ENCODE measurements at places on chromosomes 13 and 19. TPM values are rescaled to one million over a fixed set of nuclear protein-coding genes. Genes with fewer than 3 reads are reported as not detected.

The PRR36 gene
- total RNA-seq = not detected

The CYP4F8 gene
- not detected for total RNA-seq

The OR10H2 gene
- not detected for total RNA-seq

The ZNF439 gene
- 5.3 TPM for total RNA-seq

The RAB20 gene
- total RNA-seq = 11.4 TPM

The LILRB5 gene
- total RNA-seq = 11.5 TPM

DNA sequence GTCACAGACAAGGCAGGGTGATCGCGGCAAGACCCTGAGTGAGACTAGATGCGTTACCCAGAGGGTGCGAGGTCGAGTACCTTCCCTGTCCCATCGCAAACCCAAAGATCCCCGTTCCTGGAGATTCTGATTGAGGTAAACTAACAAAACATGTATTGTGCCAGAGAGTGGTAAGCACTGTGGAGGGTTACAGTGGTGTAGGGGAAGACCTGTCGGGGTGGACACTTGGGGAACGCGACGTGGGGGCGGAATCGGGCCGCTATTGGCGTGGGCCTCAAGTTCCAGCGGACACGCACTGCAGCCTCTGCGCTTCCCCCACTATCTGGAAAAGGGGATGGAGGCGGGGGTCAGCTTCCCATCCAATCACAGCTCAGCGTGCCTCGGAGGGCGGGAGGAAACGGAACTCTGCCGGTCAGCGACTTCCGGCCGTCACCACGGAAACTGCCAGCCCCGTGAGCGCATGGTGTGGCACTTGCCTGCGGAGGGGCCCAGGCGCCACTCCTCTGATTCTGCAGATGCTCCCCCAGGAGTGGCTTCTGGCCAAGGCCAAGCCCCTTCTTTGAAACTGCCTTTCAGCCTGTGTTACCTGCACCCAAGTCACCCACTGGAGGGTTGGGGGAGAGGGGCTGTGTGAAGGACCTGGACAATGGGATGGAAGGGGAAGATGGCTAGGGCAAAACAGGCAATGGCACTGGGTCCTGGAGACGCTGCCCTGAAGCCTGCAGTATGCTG is 1.0 kb upstream of the UBE2M start:
- peak; percentile 97 for DNase-seq

DNA sequence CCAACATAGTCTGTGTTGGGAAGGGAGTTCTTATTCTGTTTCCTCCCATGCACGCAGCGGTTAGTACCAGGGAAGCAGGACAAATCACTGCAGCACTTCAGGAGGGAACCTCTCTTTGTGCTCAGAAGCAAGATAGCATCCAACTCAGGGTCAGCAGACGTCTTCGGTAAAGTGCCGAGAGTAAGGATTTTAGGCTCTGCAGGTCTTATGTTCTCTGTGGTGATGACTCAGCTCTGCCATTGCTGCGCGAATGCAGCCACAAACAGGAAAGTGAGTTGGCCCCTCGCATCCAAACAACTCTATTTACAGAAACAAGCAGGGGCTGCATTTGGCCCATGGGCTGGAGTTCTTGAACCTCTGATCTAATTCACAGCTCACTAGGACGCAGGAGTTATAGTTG is 122.1 kb upstream of the SPATA13 start:
- no peak for DNase-seq

GRCh38 chr13:46587807-46588418 is 34.9 kb downstream of the LRCH1 start:
- DNase-seq = no peak

DNA sequence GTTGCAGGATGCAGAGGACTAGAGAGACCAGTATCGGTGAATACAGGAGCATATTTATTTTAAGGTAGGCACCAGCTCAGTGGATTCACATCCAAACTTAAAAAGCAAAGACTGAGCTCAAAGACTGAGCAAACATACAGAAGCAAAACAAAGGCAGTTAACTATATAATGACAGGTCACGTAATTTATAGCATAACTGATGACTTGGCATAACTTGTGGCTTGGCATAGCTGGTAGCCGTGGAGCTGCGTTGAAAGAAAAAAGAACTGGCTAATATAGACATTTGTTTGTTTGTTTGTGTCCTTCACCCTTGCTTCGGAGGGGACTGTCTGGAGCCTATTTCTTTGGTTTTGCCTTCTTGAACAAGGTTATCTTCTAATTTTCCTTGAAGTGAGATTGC is 33.7 kb downstream of the ZNF493 start:
- DNase-seq = no peak

GRCh38 chr13:111939666-111940278 is 127.2 kb upstream of the SOX1 start:
- DNase-seq = no peak

DNA sequence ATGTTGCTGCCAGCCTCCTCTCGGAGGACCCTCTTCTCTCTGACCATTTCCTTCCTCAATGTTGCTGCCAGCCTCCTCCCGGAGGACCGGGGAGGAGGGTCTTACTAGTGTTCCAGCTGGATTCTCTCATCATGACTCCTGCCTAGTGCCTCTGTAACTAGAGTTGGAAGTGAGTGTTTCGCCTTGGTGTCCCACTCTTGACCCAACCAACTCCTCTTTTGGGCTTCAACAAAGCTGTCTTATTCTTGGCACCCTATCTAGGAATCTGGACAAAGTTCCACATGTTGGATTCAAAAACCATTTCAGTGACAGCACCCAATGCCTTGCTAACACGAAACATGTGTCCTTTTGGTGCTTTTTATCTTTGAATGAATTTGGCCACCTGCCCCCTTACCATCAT is 165.4 kb downstream of the GPC5 start:
- no peak for DNase-seq

GRCh38 chr13:76160961-76161925 is 525.1 kb downstream of the LMO7 start:
- DNase-seq = no peak

GRCh38 chr19:2926341-2927031 is 18.3 kb downstream of the ZNF77 start:
- DNase-seq = no peak

DNA sequence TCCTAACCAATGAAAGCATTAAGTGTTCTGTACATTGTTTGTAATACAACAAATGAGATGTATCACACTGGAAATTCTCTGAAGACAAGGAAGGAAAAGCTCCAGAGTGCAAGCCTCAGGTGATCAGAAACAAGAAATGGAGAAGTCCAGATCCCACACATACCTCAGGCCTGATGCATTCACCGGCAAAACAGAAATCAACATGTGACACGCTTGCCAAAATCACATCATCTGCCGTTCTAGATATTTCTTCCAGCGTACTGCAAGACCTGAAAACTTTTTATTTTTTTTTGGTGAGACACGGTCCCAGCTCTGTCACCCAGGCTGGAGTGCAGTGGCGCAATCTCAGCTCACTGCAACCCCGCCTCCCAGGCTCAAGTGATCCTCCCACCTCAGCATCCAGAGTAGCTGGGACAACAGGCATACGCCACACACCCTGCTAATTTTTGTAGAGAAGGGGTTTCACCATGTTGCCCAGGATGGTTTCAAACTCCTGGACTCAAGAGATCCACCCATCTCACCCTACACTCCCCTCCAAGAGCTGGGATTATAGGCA is 48.6 kb downstream of the FOXO1 start:
- DNase-seq = no peak

DNA sequence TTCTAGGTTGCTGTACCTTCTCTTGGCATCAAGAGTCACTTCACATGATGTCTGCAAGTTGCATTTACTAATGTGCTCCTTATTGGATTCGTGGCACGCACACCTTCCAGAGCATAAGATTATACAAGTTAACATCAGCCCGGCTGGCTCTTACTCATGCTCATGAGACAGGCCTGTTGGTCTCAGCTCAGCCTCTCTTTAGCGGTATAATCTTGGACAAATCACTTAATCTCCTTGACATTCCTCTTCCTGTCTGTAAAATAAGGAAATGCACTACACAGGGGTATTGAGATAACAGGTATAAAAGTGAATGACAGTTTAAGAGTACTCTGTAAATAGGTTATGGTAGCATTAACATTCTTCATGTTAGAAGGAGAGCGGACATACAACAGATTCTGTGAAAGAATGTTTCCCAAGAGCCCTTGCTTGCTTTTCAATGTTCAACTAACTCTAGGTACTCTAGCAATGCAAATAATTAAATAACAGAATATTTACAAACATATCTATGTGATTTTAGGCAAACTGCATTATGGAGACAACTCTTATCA is 181.1 kb downstream of the FGF14 start:
- DNase-seq = no peak

GRCh38 chr13:33352526-33352925 is 67.0 kb upstream of the STARD13 start:
- no peak for DNase-seq

GRCh38 chr19:21460686-21461085 is 44.7 kb upstream of the ZNF429 start:
- DNase-seq = no peak

- no peak for DNase-seq
Observed at GRCh38 chr19:16232127-16232526, 34.4 kb downstream of the AP1M1 start.

- DNase-seq = no peak
Observed at GRCh38 chr13:41302743-41303142, 8.3 kb upstream of the NAA16 start.

- DNase-seq = no peak
Observed at GRCh38 chr19:11209839-11210655, 12.7 kb upstream of the KANK2 start.

Measured in right cardiac atrium (tissue), 5 donors.